ENCODE measurements at places on chromosomes 5 and 9.

DNA sequence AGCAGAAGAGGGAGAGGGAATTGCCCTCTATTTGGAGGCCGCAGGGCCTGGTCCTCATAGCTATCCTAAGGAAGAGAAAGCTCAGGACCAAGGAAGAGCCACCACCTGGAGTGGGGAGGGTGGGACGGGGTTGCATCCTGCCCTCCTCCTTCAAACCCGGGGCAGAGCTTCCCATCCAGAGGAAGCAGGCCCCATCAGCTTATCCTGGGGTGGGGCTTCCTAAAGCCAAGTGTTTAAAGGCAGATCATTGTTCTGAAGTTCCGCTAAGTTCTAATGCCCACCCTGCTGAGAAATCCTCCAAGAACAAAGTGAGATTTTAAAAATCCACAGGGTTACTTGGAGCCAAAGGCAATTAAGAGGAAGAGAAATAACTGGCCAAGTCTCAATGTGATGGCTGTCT is 210.3 kb downstream of the C9orf152 start:
- DNase-seq: no peak

GRCh38 chr5:129771058-129771838 is 23.4 kb downstream of the MINAR2 start:
- peak; percentile 40 for DNase-seq

DNA sequence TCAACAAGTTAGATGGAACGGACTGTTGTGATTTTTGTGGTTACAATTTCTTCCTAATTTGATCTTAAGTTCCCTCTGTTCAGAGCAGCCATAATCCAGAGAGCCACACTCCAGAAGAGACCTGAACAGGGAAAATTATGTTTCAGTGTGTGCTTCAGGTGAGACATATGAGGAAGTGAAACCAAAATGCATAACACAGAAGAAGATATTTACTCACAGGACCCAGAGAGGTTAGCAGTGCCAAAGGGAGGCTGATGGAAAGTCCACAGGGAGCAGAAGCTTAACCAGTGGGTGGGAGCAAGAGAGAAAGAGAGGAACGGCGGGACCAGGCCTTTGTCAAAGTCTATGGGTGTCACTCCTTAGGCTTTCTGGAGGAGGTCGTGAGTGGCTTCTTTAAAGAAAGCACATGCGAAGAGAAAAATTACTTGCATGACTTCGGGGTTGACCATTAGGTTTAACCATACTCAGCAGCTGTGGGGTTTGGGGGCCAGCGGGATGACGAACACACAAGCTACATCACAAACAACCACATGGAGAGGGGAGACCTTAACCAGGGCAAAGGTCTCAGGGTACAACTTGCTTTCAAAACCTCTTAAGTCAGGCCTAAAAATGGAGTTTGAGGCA is 141.4 kb downstream of the MED10 start:
- DNase-seq: no peak

DNA sequence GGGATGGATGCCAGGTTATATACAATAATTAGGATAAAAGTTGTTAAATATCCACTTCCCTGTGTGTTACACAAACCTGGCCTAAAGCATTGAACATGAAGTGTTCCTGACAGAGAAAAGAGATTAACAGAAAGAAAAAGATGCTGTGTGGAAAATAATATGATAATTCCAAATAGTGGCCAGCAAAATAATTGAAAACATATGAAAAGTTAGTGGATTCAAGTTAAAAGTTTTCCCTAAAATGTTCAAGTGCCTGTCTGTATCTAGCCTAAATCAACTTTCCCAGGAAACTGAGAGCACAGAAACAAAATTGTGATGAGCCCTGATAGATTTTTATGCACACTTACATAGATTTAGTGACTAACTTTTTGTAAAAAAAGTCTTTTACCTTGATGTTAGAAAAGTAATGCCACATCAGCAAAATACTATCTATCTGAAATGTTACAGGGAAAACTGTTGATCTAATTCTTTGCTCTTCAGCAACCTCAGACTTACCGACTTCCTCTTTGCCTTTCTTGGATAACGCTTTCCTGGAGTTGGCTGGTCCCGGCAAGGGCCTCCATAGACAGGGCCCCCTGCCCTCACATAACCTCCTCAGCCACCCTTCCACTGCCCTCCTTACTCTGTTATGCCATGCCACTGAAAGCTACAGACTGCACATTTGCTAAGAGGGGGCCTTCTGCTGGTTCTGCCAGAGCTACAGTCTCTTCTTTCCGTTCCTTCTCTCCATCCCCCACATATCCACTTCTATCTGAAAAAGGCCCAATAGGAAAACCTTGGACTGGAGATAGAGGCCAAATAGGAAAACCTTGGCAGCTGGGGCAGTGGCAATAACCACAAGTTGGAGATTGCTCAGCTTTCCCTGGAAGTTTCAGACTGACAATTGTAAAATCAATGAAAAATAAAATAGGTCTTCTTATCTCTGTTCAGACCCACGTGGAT is 44.4 kb downstream of the ZNF474 start:
- no peak for DNase-seq

GRCh38 chr5:77972469-77973252 is 196.5 kb upstream of the TBCA start:
- no peak for DNase-seq

DNA sequence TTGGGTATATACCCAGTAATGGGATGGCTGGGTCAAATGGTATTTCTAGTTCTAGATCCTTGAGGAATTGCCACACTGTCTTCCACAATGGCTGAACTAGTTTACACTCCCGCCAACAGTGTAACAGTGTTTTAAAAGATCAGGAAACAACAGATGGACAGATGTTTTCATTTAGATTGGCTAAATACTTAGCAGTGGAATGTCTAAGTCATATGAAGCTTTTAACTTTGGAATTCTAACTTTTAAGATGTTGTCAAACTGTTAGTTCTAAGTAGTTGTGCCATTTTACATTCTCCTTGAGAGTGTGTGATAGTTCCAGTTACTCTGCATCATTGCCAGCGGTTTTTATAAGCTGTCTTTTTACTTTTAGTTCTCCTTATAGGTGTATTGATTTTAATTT is 688.8 kb downstream of the SEMA5A start:
- no peak for DNase-seq

DNA sequence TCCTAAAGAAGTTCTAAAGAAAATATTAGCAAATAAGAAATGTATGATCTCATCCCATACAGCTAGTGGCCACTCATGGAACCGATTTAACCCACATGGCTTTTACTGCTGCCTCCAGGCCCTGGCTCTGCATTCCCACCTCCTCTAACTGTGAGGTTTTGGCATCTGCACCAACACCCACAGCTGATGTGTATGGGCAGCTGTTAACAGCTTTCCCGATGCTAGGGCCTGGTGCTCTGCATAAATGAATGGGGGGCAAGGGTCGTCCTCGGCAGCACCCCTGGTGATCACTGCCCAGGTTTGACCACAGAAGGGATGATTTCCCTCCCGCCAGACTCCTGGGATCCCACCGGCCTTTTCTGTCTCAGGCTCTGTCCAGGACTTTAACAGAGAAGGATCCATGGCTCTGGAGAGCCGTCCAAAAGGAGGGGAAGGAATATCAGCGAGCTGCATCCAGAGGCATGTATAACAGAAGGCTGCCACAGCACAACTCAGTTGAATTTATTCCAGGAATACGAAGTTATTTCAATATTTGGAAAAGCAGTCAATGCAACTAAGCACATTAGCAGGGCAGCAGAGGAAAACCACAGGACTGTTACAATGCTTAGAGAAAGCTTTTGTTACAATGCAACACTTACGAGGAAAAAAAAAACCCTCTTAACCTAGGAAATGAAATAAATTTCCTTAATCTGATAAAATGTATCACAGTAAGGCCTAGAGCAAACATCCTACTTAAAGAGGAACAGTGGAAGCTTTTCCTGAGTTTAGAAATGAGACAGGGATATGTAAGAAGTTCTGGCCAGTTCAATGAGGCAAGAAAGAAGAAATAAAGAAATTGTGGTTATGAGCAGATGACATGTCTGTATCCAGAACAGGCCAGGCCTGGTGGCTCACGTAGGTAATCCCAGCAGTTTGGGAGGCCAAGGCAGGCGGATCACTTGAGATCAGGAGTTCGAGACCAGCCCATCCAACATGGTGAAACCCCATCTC is 63.1 kb downstream of the NACC2 start:
- DNase-seq: no peak

DNA sequence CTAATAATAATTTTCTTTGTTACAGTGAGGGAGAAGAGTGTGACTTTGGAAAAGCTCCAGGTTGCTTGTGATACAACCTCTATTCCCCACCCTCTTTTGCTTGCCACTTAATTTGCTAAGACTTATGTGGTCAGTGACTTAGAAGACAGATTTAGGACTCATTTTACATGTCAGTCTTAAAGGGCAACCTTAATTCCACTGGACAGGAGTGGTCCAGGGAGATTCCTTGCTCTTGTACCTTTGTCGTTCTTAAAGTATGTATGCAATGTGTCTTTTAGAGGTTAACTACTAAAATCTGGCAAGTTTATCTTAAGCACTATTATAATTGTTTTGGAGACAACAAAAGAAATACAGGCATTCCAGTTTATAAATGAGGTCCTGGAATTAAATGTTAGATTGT is 20.0 kb downstream of the SLC30A5 start:
- DNase-seq: no peak

- no peak for DNase-seq
These were observed 166.0 kb downstream of the OLFM1 start for GRCh38 chr9:135253305-135254004.

- no peak for DNase-seq
These were observed 17.1 kb upstream of the ANXA6 start for GRCh38 chr5:151174612-151175101.

DNA sequence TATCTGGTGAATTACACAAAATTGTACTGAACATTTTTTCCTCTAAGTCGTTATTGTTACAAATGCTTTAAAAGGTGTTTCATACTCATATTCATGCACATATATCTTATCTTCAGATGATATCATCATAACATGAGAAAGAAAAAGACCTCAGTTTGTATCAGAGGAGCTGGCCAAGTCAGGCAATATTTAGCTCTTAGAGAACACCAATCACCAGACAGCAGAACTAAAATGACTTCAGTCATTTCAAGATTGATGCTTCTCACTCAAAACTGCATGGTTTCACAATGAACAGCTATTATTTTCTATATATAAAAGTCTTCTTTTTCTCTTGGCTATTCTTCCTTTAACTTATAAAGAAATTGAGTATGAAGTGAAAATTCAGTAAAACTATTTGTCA is 44.6 kb downstream of the TSSK1B start:
- no peak for DNase-seq

- no peak for DNase-seq
These were observed 4.5 kb downstream of the CAMK4 start for GRCh38 chr5:111228520-111229220.

- DNase-seq: no peak
These were observed 311.5 kb downstream of the EFNA5 start for GRCh38 chr5:107359033-107359915.

DNA sequence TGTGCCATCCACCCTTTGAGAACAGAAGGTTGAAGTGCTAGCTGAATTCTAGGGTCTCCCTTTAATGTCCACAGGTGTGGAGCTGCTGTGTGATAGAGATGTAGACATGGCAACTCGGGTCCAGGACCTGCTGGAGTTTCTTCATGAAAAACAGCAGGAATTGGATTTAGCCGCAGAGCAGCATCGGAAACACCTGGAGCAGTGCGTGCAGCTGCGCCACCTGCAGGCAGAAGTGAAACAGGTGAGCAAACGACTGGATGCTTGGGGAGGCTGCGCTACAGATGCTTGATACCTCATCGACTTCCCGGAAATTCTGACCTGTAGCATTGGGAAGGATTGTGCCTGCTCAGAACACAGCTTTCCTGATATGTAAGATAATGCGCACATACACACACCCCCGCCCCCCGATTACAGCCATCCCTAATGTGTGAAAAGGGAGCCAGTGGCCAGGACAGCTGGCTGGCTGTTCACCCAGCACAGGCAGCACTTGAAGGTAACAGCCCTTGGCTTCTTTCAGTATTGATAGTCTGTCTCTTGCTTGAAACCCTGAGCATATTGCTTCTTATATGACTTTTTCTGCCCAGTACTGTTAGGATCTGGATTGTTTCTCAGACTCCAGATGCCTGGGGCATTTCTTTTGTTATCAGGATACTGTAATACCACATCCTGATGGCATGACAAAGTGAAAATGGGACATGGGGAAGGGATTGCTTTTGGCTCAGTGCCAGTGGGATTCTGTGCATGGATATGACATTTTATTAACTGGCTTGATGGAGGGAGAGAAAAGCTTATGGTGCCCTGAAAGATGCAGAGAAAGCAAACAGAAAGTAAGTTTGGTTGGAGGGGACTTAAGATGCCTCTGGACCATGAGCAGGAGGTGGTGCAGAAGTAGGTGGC is 216.8 kb upstream of the OTULINL start:
- DNase-seq: no peak

- DNase-seq: no peak
These were observed 181.7 kb upstream of the SLC30A5 start for GRCh38 chr5:68911840-68912690.

GRCh38 chr5:16712620-16713019 is 95.8 kb upstream of the RETREG1 start:
- no peak for DNase-seq

- DNase-seq: no peak
These were observed 160.2 kb downstream of the MACROH2A1 start for GRCh38 chr5:135238622-135239452.

DNA sequence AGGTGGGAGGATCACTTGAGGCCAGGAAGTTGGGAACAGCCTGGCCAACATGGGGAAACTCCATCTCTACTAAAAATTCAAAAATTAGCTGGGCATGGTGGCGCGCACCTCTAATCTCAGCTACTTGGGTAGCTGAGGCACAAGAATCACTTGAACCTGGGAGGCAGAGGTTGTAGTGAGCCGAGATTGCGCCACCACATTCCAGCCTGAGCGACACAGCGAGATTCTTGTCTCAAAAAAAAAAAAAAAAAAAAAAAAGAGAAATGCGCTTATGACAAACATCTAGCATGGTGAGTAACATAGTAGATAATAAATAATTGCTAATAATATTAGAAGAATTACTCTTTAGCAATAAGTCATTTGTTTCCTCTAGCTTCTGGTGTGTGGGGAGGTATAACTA is 25.9 kb downstream of the RUSC2 start:
- no peak for DNase-seq

DNA sequence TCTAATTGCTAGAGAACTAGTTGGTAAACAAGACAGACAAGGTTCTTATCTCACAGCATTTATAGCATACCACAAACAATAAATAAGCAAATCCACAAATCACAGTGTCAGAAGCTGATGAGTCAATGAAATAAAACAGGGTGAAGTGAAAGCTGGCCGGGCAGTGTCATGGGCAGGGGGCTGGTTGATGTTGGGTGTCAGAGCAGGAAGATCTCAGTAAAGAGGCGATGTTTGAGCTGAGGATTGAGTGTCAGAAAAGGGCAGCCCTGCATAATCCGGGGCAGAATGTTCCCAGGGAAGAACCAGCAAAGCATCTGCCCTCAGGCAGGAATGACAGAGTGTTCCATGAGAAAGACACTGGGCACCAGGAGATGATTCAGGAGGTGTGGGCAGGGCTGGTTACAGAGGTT is 183.4 kb downstream of the GOLPH3 start:
- DNase-seq: no peak

Data from CD4-positive, alpha-beta memory T cell (primary cell).